ENCODE measurements at places on chromosomes 4 and X.

DNA sequence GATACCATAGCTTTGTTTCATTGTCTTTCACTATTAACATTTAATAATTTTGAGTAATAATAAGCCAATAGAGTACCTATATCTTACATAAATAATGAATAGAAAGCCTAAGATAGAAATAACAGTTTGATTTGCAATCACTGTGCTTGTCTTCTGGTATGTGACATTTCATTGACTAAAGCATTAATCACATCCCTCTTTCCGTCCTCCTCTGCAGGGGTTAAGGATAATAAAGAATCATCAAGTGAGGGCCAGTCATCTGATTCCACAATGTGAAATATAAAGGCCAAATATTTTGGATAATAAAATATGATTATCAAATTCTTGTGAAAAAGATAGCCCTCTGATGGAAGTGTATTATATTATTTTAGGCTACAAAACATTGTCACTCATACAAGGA, 2073.4 kb downstream of the ARAP2 start:
- DNase-seq, result no peak

DNA sequence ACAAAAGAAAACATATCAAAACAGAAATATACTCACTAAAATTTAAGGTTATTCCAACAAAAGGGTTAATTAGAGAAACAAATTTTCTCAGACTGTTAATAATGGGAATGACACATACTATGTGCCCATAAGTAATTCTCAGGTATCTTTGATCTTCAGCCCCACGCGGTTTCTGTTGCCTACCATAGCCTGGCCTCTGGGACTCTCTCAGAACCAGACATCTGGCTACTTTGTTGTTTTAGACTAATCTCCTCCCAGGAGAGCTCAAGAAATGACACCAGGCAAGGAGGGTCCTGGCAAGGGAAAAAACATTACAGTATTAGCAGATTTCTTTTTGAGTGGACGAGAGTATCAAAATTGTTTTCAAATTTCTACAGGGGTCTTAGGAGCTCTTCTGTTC, 43.7 kb downstream of the SLC10A7 start:
- DNase-seq, result no peak

- no peak for DNase-seq
Observed at GRCh38 chr4:114472269-114473032, 126.2 kb upstream of the UGT8 start.

DNA sequence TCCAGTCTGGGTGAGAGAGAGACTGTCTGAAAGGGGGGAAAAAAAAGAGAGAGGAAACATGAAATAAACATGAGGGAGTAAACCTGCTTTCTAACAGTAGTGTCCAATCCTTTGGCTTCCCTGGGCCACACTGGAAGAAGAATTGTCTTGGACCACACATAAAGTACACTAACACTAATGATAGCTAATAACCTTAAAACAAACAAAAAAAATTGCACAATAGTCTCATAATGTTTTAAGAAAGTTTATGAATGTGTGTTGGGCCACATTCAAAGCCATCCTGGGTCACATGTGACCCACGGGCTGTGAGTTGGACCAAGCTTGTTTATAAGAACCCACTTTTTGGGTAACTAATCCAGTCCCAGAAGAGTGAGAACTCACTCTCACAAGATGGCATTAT, 30.3 kb downstream of the PDS5A start:
- DNase-seq, result no peak

GRCh38 chrX:23662853-23663252, 4.4 kb upstream of the PRDX4 start:
- DNase-seq, result no peak

Data from NCI-H510A (cell line).